ENCODE measurements at places on chromosomes 6 and 20.

DNA sequence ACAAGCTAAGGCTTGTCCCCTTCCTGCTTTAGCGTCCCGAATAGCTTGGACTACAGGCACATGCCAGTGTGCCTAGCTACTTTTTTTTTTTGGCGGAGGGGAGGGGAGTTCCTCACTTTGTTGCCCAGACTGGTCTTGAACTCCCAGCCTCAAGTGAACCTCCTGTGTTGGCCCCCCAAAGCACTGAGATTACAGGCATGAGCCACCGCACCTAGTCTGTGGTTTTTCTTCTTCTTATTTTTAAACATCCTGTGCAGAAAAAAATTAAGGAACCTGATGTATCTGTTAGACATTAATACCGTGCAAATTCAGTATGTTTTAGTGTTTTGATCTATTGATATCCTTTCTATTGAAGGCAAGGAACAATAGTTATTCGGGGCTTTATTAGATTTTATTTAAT lies 25.7 kb downstream of the HIVEP1 start:
- no peak for DNase-seq

DNA sequence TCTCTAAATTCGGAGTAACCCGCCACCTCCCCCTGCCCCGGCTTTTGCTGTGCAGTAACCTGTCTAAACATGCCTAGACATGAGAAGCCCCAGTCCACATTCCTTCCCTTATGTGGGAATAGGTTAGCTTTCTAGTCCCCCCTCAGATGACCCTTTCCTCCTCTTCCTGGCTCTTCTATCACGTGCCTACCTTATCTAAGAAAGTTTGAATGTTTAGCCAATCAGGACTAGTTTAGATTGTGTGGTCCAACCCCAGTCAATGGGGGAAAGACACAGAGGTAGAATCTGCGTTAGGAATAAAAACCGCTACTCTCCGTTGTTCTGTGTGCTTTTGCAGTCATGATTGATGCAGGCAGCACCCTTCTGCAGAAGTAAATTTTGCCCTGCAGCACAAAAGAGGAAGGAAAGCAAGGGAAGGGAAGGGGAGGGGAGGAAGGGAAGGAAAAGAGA lies 69.0 kb upstream of the CD93 start:
- no peak for DNase-seq

DNA sequence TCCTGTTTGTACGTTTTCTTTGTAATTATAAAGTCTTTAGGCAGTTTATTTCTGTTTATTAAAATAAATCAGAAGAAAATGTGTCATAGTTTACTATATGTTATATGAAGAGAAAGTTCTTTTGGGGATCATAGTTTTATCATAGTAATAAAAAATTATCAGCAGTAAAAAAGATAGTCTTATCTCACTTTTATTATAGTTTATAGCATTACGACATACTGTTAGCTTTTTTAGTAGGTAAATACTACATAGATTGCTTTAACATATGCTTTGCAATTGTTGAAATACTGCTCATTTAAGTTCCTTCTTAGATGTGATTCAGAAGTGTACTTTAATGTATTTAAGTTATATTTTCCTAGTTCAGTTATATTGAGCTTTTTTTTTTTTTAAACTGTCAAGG lies 13.9 kb downstream of the QKI start:
- DNase-seq = no peak

DNA sequence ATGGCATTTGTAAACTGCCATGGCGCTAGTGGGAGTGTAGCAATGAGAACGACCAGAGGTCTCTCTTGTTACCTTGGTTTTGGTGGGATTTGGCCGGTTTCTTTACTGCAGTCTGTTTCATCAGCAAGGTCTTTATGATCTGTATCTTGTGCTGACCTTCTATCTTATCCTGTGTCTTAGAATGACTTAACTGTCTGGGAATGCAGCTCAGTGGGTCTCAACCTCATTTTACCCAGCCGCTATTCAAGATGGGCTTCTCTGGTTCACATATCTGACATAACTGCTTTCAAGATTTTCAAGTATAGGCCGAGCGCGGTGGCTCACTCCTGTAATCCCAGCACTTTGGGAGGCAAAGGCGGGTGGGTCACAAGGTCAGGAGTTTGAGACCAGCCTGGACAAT lies 1.9 kb upstream of the SFT2D1 start:
- no peak for DNase-seq

DNA sequence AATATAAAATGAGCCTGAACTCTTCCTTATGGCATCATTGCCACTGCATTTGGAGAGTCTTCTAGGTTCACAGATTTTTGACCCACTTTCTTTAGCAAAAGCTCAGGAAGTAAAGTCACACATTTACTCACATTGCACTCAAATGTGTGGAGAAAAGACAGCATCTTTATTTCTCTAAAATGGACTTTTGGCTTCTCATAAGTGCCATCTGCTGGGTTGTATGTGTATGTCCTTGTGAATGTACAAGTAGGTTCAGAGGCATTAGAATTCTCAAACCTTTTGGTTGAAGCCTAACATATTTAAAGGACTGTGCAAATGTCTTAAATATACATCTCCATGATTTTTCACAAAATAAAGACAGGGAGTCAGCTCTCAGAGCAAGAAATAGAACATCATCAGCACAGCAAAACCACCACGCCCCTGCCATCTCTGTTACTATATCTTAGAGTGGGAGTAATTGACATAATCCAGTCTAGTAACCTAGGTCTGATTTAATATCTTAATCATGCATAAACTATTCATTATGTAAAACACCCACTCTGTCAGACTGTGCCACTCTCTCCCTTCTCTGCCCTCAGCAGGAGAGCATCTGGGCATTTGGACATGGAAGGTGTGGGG lies 42.2 kb upstream of the SPTLC3 start:
- no peak for DNase-seq
